Stimulated activated naive B cell treated with anti-CD40 and anti-IgM and Interleukin-4, amounts not matched to agents 10 μg/mL and 1 μg/mL and 100 μg/mL, for 72 hours (primary cell): ENCODE measurements at places on chromosomes 3 and 15.

- no peak for DNase-seq
Observed at GRCh38 chr3:118781232-118781631, 253.4 kb downstream of the IGSF11 start.

DNA sequence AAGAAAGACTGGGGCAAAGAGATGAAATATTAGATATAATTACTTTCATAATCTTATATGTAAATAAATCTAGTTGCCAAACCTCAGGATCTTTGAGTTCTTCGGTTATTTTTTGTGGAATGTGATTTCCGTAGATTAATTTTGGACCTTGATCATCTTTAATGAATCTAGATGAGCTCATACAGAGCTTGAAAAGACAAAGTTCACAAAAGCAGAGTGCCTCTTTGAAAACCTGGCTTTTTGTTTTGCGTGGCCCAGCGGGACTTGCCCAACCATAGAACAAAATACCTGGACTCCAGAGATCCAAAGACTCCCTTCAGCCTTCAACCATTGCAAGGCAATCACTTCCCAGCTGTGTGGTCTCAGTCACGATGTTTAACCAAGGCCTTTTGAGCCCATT is 54.8 kb upstream of the CHST2 start:
- no peak for DNase-seq

DNA sequence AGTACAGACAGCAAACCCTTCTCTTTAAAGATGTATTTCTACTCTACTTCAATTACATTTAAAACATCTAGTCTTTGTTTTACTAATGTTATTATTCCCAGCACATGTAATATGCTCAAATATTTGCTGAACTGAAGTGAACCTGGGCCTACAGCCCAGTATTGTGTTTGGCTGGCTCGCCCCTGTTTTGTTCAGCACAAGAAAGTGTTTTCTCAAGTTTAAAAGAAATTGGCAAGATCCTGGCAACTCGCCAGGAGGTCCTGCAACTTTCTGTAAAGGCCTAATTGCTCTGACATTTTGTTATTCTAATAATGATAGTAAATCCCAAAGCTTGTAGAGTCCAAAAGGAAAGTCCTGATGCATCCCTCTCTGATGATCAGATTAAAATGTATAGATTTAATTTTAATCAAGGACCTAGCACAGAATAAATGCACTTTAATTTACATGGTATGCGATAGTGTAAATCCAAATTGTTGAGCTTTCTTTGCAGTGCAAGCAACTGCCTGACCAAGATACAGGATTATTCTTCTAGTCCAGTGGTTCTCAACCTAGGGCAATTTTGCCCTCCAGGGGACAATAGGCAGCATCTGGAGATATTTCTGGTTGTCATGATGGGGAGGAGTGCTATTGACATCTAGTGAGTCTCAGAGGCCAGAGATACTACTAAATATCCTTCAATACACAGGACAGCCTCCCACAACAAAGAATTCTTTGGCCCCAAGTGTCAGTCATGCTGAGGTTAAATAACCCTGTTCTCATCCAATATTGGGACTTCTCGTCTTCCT is 35.7 kb upstream of the TMOD3 start:
- DNase-seq, result no peak

DNA sequence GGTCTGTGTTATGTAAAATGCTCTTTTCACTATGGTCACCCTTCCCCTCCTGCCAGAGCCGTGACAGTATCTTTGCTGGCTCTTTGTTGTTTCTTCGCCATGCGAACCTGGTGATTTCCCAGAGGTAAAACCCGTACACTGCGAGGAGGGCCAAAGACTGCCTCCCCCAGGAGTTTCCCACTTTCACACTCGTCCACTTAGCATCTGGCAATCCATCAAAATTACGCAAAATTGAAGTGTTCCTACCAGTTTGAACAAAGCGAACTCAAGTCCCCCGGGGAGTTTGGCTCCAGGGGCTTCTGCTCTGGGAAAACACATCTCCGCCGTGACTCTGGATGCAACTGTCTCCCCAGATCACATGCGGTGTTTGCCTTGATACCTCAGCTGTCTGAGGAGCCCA is 239.9 kb downstream of the FAM43A start:
- no peak for DNase-seq

DNA sequence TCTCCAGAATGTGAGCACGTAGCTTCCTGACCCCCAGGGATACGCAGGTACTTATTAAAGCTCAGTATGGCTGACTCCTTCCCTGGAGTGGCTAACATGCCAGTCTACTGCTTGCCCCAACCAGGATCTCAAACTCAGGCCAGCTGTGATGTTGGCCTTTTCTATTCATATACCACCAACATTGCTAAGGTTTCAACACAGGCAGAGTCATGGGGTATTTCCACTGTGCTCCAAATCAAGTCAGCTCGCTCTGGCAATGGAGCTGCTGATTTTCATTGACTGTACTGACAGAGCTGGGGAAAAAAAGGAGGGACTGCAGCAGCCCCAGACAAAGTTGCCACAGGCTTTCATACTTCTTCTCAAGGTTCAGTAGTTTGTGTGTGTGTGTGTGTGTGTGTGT is 87.0 kb downstream of the CFAP20DC start:
- no peak for DNase-seq

DNA sequence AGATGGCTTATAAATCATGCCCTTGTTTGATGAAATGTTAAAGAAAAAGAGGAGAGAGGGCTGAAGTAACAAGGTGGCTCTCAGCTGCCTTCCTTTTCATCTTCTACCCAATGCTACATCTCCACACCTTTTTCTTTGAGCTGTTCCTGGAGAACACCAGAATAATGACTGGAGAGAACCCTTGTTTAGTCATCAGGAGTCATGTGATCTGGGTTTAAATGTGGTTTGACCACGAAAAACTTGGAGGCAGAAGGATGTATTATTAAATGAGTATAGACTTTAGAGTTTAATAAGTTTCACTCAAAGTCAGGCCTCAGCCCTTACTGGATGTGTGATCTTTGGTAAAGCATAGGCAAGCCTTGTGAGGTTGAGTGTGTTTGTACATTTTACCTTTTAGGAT is 230.3 kb upstream of the TBL1XR1 start:
- no peak for DNase-seq

DNA sequence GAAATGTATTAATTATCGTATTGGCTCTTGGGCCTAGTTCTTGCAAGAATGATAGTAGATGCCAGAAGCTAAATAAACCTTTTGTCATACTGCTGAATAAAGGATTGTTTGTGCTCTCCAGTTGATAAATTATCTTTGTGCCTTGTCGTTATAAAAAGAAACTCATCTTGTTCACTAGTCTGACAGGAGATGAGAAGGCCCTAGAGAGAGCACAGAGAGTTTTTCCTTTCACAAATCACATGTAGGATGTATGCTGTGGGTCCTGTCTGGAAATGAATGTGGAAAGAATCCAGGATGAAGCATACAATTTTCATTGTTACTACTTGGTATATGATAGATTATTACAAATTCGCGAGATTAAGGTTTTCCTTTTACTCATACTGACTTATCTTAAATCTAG is 113.0 kb downstream of the NLGN1 start:
- DNase-seq, result no peak

DNA sequence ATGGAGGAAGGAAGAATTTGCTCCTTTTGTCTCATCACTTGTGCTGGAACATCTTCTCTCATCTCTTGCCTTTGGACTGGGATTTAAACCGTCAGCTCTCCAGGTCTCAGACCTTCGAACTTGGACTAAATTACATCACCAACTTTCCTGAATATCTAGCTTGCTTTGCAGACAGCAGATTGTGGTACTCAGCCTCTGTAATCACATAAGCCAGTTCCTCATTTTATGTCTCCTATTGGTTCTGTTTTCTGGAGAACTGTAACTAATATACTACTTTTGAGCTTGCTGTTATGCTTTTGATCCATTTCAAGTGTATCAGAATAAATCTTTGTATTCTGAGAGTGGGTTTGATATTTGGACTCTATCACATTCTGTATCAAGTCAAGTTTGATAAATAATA is 164.3 kb upstream of the VEPH1 start:
- DNase-seq, result no peak

DNA sequence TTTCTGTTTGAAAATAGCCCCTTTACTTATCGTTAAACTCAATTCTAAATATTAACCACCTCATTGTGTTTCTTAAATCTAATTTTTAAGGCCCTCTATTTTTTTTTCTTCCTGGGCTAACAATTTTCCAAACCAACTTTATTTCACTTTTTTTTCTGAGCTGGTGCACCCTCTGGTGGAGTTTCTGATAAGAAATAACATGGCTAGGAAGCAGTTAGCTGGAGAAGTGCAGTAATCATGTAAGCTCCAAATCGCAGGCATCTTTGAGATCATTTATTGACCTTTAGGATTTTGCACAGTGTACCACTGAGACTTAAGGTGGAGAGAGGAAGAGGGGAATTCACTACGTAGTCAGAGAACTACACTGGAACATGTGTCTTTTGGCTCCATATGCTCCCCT is 6.4 kb downstream of the TMEM207 start:
- no peak for DNase-seq
